Fibroblast of mammary gland (primary cell): ENCODE measurements at places on chromosomes 13 and 19.
A peak's percentile ranks its signal among the peaks of the same experiment; 100 is the strongest.

- DNase-seq = no peak
These were observed 326.0 kb downstream of the GPC6 start for GRCh38 chr13:93552596-93552995.

GRCh38 chr13:53131361-53131760 lies 102.7 kb downstream of the OLFM4 start:
- no peak for DNase-seq

- peak; percentile 72 for DNase-seq
These were observed 43.8 kb downstream of the DCT start for GRCh38 chr13:94435604-94436226.

- DNase-seq = no peak
These were observed 24.0 kb upstream of the ACP7 start for GRCh38 chr19:39060171-39060570.

DNA sequence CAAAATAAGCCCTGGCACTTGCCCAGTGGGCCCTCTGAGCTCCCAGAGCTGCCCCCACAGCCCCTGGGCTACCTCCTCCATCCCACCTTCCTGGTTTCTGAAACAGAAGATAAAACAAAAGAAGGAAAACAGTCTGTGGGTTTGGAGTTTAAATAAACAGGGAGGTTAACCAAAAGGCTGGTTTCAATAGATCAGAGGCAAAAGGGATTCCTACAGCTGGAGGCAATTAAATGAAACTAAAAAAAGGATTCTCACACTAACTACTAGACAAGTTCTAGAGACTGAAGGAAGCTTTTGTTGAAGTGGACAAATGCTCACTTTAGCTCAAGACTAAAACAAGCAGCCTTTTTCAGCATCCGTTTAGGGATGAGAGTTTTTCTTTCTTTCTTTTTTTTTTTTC lies 569.8 kb downstream of the FGF9 start:
- no peak for DNase-seq

DNA sequence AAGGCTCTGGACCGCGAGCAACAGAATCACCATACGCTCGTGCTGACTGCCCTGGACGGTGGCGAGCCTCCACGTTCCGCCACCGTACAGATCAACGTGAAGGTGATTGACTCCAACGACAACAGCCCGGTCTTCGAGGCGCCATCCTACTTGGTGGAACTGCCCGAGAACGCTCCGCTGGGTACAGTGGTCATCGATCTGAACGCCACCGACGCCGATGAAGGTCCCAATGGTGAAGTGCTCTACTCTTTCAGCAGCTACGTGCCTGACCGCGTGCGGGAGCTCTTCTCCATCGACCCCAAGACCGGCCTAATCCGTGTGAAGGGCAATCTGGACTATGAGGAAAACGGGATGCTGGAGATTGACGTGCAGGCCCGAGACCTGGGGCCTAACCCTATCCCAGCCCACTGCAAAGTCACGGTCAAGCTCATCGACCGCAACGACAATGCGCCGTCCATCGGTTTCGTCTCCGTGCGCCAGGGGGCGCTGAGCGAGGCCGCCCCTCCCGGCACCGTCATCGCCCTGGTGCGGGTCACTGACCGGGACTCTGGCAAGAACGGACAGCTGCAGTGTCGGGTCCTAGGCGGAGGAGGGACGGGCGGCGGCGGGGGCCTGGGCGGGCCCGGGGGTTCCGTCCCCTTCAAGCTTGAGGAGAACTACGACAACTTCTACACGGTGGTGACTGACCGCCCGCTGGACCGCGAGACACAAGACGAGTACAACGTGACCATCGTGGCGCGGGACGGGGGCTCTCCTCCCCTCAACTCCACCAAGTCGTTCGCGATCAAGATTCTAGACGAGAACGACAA lies 1.8 kb downstream of the PCDH17 start:
- no peak for DNase-seq

- no peak for DNase-seq
These were observed 558 bp upstream of the PPAN start for GRCh38 chr19:10105509-10106099.

- no peak for DNase-seq
These were observed 748.5 kb upstream of the KLHL1 start for GRCh38 chr13:70856711-70857110.

DNA sequence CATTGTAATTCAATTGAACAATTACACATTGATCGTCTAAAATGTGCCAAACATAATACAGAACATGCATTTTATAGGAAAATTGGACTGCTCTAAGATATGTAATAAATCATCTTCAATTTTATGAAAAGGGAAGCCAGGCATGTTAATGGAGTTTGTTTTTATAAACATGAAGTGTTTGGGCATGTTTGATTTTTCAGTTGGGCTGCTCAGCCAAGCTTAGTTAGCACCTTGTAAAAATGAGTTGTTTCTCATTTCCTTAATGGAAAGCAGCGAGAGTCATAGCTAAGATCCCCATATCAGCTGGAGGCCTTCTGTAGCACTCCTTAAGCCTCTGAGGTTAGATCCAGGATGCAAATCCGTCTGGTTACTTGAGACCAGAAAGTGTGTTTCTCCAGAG lies 422.3 kb downstream of the SPRY2 start:
- DNase-seq = no peak

- DNase-seq = peak; percentile 45
These were observed 118.4 kb upstream of the SLC7A1 start for GRCh38 chr13:29713839-29714238.

GRCh38 chr19:13825489-13826441 lies 30.5 kb downstream of the ZSWIM4 start:
- DNase-seq = no peak

GRCh38 chr19:55831846-55832245 lies at the start of gene NLRP11:
NLRP11 (minus strand) TSS chr19:55831999; CDS start chr19:55818174, 13,825 bp downstream.
- DNase-seq = no peak

DNA sequence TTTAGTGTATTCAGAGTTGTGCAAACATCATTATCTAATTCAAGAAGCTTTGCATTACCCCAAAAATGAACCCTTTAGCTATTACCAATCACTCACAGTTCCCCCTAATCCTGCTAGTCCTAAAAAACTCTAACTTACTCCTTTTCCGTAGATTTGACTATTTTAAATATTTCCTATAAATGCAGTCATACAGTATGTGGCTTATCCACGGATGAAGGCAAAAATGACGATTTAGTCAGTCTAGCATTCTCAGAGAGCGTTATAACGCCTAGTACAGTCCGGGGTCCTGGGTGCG lies 587 bp upstream of the ZNF383 start:
- DNase-seq = no peak

GRCh38 chr13:113226873-113227450 lies 17.5 kb downstream of the CUL4A start:
- no peak for DNase-seq

DNA sequence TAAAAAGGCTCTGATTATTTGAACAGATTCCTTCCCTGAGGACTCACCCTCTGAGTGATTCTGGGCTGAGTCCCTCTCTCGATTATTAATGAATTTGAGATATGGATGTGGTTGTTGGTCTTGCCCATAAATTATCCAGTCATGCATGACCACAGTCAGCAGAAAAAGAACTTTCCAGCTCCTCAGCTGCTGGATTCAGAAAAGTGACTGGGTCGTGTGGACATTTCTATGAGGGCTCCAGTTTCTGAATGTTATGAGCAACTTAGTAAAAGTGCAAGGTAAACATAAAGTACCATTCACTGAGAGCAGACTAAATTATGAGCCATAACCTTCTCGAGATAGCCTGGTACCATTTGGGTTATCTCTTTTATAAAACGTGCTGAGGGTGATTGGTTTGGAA lies 100.1 kb upstream of the CLDN10 start:
- no peak for DNase-seq

- no peak for DNase-seq
These were observed 106.7 kb downstream of the KDM4B start for GRCh38 chr19:5075597-5075996.

DNA sequence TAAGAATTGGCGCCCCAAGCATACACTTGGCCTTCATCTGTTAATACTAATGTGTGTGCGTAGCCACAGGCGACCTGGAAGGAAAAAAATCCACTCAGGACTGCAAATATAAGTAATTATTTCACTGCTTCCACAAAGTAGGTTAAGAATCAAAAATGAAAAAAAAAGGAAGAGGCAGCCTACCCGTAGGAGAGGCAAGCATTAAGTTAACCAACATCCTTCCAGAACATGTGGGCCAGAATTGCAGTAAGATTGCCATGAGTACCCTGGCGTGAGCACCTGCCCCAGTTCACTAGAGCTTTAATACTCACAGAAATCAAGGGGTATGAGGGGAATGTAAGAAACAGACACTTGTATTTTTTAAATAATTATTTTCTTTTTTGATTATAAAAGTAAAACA lies 22.2 kb downstream of the RCBTB2 start:
- DNase-seq = no peak

- DNase-seq = no peak
These were observed 77.1 kb upstream of the KCTD15 start for GRCh38 chr19:33719366-33720154.

DNA sequence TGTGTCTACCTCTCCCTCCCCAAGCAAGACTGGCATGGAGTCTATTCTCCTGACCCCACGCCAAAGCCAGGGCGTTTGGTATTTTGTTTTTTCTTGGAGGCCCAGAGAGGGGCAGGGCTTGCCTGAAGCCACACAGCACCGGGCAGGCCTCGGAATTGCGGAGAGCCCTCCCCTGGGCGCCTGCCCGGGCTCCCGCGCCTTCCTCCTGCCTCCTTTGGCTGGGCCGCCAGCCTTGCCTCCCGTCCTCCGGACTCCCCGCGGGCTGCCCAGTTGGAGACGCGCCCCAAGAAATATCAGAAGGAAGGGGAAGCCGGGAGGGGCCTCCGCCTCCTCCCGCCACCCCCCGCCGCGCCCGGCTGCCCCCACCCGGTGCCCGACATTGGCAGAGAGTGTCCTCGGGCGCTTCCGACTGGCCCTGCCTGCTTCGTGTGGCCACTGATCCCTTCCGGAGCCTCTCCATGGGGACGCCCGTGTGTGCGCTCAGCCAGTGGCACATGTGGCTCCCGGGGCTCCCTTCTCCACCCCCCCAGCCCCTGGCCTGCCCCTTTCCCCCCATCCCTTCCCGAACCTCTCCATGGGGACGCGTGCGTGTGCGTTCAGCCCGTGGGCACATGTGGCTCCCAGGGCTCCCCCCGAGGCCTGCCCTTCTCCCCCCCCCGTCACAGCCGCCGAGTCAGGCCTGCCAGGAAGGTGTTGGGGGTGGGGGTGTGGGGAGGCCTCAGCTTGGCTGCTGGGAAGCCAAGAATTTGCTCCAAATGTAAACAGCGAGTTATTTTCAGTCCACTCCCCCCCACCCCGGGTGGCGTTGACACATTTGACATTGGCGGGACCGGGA lies 37.3 kb downstream of the NFIC start:
- peak; percentile 96 for DNase-seq

GRCh38 chr13:94599877-94600276 lies 1.8 kb upstream of the GPR180 start:
- DNase-seq = no peak

- no peak for DNase-seq
These were observed 10.3 kb downstream of the ZNF574 start for GRCh38 chr19:42086188-42086736.

- DNase-seq = no peak
These were observed at the start of gene PLVAP for GRCh38 chr19:17376935-17377600. PLVAP (minus strand) TSS chr19:17377342; CDS start chr19:17377288, 54 bp downstream.

GRCh38 chr19:57310792-57311191 lies 9.5 kb upstream of the ZNF543 start:
- DNase-seq = no peak

- no peak for DNase-seq
These were observed 735 bp upstream of the FLT1 start for GRCh38 chr13:28495538-28496187.

- no peak for DNase-seq
These were observed 22.0 kb downstream of the SLC5A5 start for GRCh38 chr19:17893766-17894165.

DNA sequence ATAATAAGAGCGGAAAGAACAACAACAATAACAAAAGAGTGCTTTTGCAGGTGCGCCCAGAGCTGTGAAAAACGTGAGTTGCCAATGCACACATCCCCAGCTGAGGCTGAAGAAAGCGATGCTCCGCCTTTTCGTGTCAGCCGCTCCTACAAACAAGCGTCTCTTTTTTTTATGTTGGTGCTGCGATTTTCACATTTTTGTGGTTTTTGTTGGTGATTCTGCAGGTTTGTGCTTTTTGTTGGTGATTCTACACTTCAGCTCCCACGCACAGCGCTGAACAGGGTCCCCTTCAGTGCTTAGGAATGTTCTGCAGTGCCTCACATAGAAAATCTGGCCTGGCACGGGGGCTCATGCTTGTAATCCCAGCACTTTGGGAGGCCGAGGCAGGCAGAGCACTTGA lies 7.3 kb upstream of the SBK3 start:
- DNase-seq = peak; percentile 84

GRCh38 chr13:106455777-106456176 lies 79.7 kb downstream of the EFNB2 start:
- no peak for DNase-seq

- DNase-seq = no peak
These were observed 22.4 kb downstream of the CPT1C start for GRCh38 chr19:49713236-49713845.

DNA sequence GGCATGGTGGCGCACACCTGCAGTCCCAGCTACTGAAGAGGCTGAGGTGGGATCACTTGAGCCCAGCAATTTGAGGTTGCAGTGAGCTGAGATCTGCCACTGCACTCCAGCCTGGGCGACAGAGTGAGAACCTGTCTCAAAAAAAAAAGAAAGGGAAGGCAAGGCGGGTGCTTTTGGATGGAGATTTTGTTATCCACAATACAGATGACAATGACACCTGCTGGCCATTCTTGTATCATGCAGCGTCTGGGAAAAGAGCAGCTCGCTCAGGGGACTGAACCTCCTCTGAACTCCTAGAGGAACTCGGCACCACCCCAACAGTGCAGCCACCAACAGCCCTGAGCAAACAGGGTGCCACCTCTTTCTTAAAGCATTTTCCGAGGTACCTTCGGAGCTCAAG lies 22.8 kb downstream of the HAUS8 start:
- DNase-seq = peak; percentile 60

DNA sequence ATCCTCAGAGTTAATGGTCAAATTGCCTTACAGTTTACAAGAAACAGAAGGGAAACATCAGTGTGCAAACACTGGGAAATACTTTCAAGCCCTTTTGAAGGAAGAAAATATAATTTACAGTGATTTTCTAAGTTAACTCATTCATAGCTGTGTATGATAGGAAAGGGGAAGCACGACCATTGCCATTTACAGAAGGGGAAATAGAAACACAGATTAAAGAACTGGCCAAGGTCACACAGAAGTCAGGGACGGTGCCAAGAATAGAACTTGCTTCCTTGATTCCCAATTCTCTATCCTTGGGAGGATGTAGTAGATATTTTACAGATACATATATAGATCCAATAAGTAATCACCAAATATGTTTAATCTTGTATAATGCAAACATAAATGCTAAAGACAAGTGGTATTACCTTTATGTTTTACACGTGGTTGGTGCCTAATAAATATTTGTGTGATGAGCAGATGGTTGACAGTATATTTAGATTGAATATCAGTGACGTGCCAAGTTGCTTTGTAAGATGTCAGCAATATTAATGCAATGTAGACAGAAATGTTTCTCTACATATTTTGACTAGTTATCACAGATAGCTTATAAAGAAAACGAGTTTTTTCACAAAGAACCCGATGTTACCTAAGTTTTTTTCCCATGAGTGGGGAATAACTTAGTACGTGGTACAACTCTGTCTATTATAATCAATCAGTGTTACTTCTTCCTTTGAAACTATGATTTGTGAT lies 73.1 kb downstream of the FLT1 start:
- no peak for DNase-seq
